ENCODE measurements at places on chromosomes 2 and 18.

- no peak for DNase-seq
These were observed 92.0 kb downstream of the ASXL3 start for GRCh38 chr18:33670029-33670428.

GRCh38 chr18:12441475-12442034 is 33.8 kb downstream of the PRELID3A start:
- no peak for DNase-seq

GRCh38 chr2:122216071-122216470 is 460.6 kb downstream of the TSN start:
- no peak for DNase-seq

- DNase-seq: peak; percentile 69
These were observed 37.1 kb downstream of the ARHGEF4 start for GRCh38 chr2:130873700-130874346.

- DNase-seq: no peak
These were observed 3.8 kb downstream of the KCNE4 start for GRCh38 chr2:223055836-223056235.

- no peak for DNase-seq
These were observed 1357.5 kb upstream of the CELF4 start for GRCh38 chr18:38923126-38923525.

DNA sequence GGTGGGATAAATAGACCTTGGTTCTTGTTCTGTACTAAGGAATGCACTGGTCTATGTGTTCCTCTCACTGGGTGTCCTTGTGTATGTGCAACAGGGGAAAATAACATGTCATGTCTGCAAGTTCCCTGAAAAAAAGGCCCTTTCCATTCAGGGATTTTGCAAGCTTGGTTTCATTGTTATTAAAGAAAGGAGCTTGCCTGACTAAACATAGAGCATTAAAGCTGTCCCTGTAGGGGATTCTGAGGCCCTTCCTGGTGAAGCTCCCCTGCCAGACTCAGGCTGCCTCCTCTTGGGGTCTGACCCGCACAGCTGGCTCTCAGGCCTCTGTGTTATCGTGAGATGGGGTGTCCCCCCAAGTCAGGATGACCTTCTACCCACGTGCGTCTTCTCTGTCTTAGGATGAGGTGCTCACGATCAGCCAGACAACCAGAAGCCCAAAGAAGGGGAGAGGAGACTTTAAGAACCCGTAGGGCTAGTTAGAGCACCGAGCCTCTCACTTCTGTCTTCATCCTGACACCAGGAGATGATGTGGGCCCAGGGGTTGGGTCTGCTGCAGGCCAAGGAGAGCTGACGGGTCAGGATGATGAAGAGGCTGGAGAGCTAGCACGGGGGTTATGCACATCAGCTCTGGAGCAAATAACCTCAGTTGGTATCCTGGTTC is 21.2 kb downstream of the CAPG start:
- no peak for DNase-seq

GRCh38 chr18:50830544-50830943 is 10.7 kb upstream of the MRO start:
- no peak for DNase-seq

DNA sequence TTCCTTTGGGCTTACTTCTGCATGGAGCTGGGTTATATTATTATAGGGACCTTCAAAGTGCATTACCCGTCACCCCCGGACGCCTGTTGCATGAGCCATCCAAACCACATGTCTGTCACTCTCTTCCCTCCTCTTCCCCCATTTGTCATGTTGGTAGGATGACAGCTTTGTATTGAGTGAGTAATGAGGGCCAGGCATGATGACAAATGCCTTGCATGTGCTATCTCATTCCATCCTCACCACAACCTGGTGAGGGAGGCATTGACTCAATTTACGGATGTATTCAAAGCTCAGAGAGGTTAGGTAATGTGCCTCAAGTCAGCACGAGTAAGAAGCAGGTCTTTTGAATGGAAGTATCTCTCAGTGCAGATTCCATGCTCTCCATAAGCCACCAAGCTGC is 510.5 kb upstream of the TNP1 start:
- DNase-seq: no peak

DNA sequence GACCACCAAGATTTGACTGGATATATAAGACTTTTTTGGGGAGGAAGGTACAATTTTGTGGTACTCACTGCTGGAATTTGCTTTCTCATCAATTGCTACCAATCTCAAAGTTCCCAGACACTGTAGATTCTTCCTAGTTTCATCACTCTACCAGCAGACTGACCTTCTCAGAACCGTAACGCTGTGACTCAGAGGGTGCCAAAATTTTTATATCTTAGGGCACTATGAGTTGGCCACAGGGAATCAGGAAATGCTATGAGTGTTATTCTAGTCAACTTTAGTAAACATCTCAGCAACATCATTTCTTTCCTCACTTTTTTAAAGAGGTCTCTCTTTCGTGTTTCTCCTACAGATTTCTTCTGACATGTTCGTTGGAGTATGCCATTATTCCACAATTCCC is 499.0 kb downstream of the TMX3 start:
- no peak for DNase-seq

GRCh38 chr18:47718646-47719045 is 211.8 kb downstream of the SMAD2 start:
- DNase-seq: no peak

DNA sequence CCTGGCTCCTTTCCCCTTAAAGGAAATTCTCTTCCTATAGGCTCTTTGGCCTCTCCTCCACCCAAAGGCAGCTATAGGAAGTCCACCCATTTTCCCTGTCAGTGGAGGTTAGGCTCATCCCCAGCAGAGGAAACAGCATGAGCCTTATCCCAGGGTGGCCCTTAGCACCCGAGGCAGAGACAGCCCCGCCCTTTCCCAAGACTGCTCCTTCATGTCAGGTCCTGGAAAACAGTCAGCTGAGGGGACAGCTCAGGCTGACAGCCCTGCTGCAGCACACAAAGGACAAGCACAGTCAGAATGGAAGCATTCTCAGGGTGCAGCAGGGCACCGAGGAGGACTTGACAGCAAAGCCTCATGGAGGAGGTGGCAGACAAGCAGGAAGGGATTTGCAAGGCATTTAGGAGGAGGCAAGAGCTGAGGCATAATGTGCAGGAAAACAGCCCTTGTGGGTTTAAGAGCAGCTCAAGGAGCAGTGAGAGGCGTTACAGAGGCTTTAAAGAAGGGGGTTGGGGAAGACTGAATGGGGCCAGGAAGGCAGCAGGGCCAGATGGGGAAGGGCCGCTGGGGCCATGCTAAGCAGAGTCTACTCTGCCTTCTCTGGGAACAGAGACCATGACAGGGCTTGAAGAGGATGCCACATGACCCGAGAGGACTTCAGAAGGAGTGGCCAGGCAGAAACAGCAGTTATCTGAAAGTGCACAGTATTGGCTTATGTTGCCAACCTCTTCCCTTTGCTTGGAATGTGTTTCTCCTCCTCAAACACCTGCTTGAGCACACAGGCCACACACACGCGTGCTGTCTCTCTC is 216.6 kb downstream of the SH3BP4 start:
- DNase-seq: no peak

- no peak for DNase-seq
These were observed 416.6 kb upstream of the MEX3C start for GRCh38 chr18:51614033-51614432.

GRCh38 chr2:105447476-105447875 is 48.6 kb upstream of the FHL2 start:
- DNase-seq: no peak

DNA sequence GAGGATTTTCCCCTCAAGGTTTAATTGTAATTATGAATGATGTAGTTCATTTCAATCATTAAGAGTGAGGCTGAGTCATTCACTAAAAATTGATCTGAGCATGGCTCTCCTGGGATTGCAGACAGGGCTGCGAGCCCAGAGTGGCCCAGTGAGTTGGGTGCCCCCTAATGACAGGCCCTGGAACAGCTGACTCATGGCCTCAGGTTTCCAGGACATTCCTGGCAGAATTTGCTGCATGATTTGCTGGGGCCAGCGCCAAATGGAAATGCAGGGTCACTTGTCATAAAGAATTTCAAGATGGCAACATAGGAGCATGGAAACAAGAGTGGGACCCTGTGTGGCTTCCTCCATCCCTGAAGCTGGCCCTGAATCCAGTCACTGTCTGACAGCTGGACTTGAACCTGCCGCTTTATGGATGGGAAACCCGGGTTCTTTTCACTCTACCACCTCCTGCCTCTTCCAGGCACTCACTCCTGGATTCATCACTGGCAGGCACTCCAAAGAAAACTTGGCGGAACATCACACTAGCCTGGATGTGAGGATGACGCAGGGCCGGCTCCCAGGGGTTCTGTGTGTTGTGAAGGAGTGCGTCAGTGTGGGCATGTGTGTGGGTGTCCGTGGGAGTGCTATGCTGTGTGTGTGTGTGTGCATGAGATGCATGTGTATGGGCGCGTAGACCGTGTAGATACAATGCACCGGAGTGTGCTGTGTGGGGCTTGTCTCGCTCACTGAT is 15.2 kb downstream of the OTOF start:
- DNase-seq: no peak

DNA sequence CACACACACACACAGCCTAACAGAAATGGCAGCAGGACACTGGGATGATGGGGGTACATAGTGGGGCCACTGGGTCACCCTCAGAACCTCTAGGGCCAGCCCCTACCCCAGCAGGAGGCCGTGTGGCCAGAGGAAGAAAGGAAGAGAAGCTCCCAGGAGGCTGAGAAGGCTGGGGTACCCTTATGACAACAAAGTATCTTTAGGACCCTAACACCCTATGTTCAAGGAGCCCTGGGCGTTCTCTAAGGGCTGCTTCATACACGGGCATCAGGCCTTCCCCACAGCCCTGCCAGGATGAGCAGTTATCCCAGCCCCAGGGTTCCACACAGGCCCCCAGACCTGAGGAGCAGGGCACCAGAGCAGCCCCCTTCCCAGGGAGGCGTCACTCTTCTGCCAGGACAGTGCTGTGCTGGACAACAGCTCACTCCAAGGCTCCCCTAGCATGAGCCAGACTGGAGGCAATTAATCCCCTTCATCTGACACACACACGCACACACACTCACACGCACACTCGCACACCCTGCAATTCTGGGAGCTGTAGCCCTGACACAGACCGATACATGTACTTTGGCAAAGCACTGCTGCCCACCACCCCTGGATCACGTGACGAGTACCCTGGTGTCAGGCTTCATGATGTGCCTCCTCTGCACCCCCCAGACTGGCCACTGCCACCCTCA is 163.6 kb downstream of the TNS1 start:
- DNase-seq: no peak

- DNase-seq: no peak
These were observed 21.6 kb downstream of the PID1 start for GRCh38 chr2:229249536-229249935.

DNA sequence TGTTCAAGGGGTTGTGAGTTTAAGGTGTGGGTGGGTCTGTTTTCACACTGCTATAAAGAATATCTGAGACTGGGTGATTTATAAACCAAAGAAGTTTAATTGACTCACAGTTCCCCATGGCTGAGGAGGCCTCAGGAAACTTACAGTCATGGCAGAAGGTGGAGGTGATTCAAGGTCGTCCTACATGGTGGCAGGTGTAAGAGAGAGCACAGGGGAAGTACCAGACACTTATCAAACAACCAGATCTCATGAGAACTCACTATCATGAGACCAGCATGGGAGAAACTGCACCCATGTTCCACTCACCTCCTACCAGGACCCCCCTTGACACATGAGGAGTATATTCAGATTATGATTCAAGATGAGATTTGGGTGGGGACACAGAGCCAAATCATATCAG is 38.0 kb downstream of the RHBDD1 start:
- no peak for DNase-seq

DNA sequence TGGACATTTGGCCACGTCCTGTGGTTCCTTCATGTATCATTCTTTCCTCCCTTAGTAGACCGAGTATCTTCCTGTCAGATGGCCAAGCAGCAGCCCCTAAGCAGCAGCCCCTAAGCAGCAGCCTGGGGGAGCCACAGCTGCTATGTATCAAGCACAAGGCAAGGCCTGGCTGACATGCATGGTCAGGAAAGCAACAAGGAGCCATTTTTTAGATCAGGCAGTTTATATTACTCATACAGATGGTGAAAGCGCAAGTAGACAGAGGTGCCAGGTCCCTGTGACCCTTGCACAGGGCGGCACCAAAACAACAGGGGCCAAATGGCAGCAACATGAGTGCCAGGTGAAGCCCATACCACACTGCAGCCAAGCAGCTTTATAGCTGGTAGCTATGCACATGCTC is 22.1 kb downstream of the CHCHD5 start:
- no peak for DNase-seq

DNA sequence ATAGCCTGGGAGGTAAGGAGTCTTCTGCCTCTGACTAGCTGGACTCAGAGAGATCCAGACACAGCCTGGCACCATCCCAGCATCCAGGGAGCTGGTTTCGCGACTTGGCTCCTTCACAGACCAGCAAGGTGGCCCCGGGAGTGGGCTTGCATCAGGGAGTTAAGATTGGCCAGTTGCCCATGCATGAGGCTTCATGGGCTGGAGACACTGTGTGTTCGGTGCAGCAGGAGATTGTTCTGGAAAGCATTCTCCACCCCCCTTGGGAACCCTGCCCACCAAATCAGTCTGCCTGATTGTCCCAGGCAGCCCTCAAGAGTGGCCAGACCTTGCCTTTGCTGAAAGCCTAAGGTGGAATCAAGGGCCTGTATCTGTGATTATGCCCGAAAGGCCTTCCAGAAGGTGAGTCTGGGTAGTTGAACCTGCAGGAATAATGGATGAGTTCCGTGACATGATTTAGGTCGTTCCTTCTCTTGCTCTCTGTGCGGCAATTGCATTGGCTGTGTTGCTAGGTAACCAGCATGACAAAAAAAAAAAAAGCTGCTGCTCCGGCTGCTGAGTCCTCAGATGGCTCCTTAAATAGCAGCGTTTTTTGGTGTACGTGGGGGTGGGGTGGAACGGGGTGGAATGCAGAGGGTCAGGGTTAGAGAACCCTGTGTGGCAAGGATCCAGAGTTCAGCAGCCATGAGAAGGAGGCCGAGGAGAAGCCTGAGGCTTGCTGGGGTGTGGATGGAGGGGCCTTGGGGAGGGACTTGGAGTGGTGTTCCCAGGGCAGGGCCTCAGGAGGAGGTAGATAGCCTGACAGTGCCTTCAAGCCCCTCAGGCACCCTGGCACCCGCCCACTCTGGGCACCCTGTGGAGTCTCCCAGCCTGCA is 93.0 kb upstream of the MCFD2 start:
- no peak for DNase-seq

GRCh38 chr18:13696961-13697360 is 29.4 kb downstream of the FAM210A start:
- no peak for DNase-seq

GRCh38 chr2:33579227-33579626 is 19.9 kb downstream of the FAM98A start:
- DNase-seq: no peak

DNA sequence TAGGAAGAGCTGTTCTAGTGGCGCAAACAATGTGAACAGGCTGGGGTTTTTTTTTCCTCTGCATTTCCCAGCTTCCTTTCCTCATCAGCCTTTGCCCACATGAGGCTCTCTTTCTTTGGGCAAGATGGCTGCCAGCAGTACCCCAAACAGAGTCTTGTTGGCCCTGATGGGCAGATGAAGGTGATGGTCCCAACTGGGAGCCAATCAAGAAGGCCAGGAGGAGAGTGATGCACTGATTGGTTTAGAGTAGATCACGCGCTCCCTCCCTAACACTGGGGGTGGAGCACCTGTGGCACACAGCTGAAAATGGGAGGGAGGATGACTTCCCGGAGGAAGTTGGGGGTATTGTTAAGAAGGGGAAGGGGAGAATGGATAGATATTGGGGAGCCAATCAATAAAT is 96.3 kb upstream of the FZD7 start:
- no peak for DNase-seq

- no peak for DNase-seq
These were observed 26.4 kb upstream of the ARMC9 start for GRCh38 chr2:231172025-231172424.
